ENCODE measurements at places on chromosomes 3 and 15. TPM values are rescaled to one million over a fixed set of nuclear protein-coding genes. Genes with fewer than 3 reads are reported as not detected.

BDH1 gene
- 8.8 TPM for total RNA-seq

CNTN4 gene
- 0.19 TPM for total RNA-seq

CFAP100 gene
- not detected for total RNA-seq

DLEC1 gene
- total RNA-seq = not detected

TBL1XR1 gene
- total RNA-seq = 58.0 TPM

PRSS50 gene
- not detected for total RNA-seq

SLC24A5 gene
- not detected for total RNA-seq

NOX5 gene
- not detected for total RNA-seq

SLC22A14 gene
- total RNA-seq = 0.18 TPM

RAB5A gene
- total RNA-seq = 104 TPM

PTPRG gene
- total RNA-seq = 30.5 TPM

MORC1 gene
- not detected for total RNA-seq

AGBL1 gene
- total RNA-seq = not detected

CPEB1 gene
- not detected for total RNA-seq

TMEM40 gene
- not detected for total RNA-seq

GRCh38 chr3:114446600-114446999, 152.8 kb downstream of the TIGIT start:
- DNase-seq = no peak

- DNase-seq = no peak
These were observed 104.8 kb upstream of the CCDC54 start for GRCh38 chr3:107272471-107272870.

GRCh38 chr3:189276444-189277219, 104.9 kb downstream of the TPRG1 start:
- no peak for DNase-seq

DNA sequence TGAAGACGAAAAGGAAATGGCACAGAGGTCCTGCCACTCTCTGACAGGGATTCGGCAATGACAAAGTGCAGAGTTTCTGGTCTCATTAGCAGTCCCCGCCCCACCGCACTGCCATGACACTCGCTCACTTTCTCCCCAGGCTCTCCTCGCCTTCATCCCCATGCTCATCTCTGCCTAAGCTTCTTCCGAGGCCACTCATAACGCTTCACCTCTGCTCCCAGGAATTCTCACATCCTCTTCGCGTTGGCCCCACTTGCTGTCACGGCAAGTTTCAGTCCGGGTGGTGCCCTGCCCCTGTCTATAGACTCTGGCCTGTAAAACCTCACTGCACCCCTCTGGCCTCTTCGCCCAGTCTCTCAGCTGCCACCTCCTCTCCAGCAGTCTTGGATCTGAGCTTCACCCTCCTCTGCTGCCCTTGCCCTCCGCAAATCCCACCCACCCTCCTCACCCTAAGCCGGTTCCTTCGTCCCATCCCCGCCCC, 654 bp downstream of the RUBCN start:
- no peak for DNase-seq

GRCh38 chr3:17936736-17937480, 194.5 kb upstream of the TBC1D5 start:
- no peak for DNase-seq

- no peak for DNase-seq
These were observed 115.7 kb downstream of the MBNL1 start for GRCh38 chr3:152384412-152384811.

GRCh38 chr15:72472992-72473610, 1.0 kb upstream of the ARIH1 start:
- no peak for DNase-seq

GRCh38 chr3:166706094-166706493, 674.0 kb downstream of the ZBBX start:
- DNase-seq = no peak

DNA sequence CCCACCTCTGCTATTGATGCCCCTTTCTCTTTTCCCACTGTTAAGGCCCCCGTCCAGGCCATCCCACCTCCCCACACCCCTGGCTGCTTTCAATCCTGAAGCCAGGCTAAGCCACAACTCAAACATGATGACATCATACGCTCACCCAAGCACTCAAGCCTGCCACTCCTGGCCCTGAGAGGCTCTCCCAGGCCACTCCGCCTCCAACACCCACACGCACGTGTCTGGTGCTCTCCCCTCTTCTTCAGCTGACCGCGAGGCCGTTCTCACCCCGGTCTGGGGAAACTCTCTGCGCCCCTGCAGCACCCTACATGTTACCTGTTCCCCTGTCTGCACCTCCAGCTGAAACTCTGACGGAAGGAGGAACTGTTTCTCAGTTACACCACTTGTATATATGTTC, 6.2 kb downstream of the ZXDC start:
- DNase-seq = no peak

GRCh38 chr3:61648481-61648880, 87.1 kb downstream of the PTPRG start:
- no peak for DNase-seq

- DNase-seq = no peak
These were observed 150.2 kb upstream of the CBLB start for GRCh38 chr3:106018929-106019550.

- no peak for DNase-seq
These were observed 127.2 kb downstream of the NFKBIZ start for GRCh38 chr3:101976473-101976872.

GRCh38 chr15:77243716-77244401, 172.9 kb upstream of the TSPAN3 start:
- no peak for DNase-seq

DNA sequence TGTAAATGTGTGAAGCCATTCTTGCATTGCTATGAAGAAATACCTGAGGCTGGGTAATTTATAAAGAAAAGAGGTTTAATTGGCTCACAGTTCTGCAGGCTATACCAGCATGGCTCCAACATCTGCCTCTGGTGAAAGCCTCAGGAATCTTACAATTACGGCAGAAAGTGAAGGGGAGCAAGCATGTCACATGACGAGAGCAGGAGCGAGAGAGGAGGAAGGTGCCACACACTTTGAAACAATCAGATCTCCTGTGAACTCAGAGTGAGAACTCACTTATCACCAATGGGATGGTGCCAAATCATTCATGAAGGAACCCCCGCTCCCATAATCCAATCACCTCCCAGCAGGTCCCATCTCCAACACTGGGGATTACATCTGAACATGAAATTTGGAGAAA, 213.6 kb upstream of the TSC22D2 start:
- DNase-seq = no peak

- no peak for DNase-seq
These were observed 1.2 kb upstream of the IL1RAP start for GRCh38 chr3:190512666-190513065.

DNA sequence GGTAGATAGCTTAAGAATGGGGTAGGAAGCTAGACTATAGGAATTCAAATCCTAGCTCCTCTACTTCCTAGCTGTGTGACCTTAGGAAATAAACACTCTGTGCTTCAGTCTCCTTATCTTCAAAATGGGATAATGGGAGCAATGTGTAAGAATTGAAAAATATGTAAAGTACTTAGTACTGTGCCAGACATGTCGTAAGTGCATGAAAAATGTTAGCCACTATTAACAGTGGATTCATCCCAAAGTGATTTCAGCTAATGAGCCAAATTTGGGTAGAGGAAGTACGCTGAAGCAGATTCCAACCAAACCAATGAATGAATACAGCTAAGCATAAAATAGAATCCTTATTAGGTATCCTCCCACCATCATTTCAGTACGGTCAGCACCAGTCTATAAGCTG, 192.1 kb downstream of the RORA start:
- DNase-seq = no peak

GRCh38 chr3:71244153-71244825, 339.2 kb downstream of the FOXP1 start:
- no peak for DNase-seq

DNA sequence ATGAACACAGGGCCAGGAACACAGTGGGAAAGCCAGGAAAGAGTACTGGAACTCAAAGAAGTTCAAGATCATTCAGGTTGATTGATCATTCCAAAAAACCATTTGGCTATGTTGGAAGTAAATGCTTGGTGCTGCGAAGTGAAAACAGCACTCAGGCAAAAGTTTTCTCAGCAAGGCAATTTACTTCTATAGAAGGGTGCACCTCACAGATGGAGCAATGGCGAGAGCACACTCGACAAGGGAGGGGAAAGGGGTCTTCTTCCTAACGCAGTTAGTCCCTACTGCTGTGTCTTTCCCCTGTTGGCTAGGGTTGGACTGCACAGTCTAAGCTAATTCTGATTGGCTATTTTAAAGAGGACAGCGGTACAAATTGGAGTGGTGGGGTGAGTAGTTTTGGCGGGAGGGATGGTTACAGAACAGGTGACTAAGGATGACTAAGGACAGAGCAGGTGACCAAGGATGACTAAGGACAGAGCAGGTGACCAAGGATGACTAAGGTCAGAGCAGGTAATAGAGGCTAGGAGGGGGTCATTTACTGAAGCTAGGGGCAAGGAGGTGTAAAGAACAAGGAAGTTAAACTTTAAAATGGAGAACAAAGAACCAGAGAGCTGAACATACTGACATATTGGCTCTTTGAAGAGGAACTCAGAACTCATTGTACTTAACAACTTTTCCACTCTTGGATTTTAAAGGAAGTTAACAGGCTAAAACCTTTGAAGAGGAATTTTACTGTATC, 43.3 kb downstream of the HOMER2 start:
- no peak for DNase-seq

GRCh38 chr3:32454111-32454510, 48.5 kb downstream of the CMTM6 start:
- no peak for DNase-seq

- DNase-seq = no peak
These were observed 13.8 kb downstream of the XYLB start for GRCh38 chr3:38360345-38360744.

- no peak for DNase-seq
These were observed 108.3 kb downstream of the VGLL4 start for GRCh38 chr3:11535243-11535960.

- DNase-seq = no peak
These were observed 82.7 kb upstream of the CHD2 start for GRCh38 chr15:92817339-92817886.

Measured in glomerular endothelial cell (primary cell).